Activated T-cell treated with anti-CD3 and anti-CD28 coated beads, Interleukin-2, amount 50 U/mL, for 4 hours (primary cell): ENCODE measurements at places on chromosomes 7 and 10.

GRCh38 chr10:48640326-48640725 lies 35.5 kb upstream of the ARHGAP22 start:
- DNase-seq = no peak

- DNase-seq = no peak
Measured at GRCh38 chr7:151242159-151243044, 6.1 kb downstream of the SMARCD3 start.

GRCh38 chr7:140726281-140726680 lies 29.8 kb downstream of the NDUFB2 start:
- no peak for DNase-seq

DNA sequence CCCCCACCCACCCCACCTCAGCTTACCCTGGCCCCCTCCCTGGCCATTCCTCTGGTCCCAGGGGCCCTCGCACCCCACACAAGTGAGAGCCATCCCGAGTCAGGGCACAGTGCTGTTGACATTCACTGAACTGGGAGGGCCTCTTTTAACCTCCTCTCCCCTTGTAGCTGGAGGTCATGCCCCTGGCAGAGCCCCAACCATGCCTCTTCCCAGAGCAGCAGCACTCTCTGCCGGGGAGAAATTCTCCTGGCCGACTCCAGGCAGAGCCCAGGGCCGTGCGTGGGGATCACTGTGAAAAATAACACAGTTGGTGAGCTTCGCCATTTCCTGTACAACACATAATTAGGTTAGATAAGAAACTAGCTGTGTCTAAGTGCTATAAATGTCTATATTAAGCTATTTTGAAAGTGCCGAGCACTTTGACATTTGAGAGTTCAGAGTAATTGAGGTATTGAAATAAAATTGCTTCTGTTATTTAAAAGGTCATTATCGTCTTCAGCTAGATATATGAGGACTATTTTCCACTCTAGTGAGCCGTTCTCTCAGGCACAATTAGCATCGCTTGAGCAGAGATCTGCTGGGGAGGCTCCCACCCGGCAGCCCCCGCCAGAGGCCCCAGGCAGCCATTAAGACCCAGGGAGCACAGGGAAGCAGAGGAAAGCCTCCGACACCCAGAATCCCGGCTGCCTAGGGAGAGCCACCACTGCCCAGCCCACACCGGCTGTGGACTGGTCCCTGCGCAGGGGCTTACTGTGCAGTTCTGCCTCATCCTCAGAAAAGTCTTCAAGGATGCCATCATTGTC lies 62.4 kb upstream of the LRRC18 start:
- no peak for DNase-seq

- DNase-seq = no peak
Measured at GRCh38 chr7:80804589-80804988, 114.3 kb downstream of the SEMA3C start.

- DNase-seq = no peak
Measured at GRCh38 chr7:54541669-54542625, at the start of gene VSTM2A. VSTM2A (plus strand) TSS chr7:54542375; CDS start chr7:54542731, 356 bp downstream.

- no peak for DNase-seq
Measured at GRCh38 chr7:36661135-36661840, 63.0 kb downstream of the AOAH start.

DNA sequence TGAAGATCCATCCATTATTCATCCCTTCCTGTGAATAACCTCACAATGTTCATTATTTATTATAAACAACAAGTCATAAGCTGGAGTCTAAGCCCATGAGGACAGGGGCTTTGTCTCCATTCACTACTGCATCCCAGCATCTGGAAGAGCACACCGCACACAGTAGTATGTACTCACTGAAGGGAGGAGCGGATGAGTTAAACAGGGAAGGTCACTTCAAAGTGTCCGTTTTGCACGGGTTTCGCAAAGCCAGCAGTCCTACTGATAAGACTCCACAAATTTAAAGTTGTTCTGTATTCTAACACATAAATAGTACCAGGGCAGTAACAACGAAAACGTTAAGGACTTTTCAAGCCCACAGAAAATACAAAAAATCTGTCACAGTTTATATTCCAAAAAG lies 167.9 kb downstream of the PARD3 start:
- no peak for DNase-seq

DNA sequence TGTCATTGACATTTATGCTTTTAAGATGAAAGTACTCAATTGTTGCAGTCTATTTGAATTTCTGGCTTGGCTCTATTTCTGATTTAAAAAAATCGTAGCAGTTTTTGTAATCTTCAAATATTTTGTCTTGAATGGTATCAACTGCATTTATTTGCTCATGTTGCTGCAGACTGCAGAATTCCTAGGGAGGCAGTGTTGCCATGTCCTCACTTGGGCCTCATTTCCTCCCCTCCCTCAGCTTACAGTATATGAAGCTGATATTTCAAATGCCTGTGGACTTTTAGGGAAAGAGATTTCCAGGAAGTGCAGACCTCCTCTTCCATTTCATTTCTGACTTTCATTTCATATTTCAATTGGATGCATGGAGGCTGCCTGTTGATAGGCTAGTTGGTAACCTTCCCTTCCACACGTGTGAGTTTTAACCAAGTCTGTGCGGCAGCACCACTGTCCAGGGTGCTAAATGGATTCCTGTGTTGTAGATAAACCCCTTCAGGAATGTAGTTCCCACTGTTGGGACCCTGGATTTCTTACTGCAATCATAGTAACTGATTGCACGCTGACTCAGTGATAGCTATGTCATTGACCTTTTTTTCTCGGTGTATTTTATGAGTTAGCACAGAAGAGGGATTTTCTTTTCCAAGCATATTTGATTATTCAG lies 17.5 kb downstream of the VPS50 start:
- no peak for DNase-seq

DNA sequence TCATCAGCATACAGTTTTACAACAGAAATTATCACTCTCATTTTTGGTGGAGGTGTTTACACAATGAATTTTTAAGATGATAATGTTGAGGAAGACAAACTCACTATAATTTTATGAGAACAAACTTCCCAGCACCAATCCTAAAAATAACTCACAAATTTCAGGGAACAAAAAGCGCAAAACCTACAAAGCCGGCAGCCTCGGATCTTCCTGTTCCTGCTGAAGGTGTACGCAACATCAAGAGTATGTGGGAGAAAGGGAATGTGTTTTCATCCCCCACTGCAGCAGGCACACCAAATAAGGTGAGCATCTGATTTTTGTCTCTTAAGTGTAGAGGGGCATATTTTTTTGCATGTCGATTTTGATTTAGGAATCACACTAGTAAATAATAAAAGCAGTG lies 26.5 kb upstream of the AGBL3 start:
- no peak for DNase-seq

DNA sequence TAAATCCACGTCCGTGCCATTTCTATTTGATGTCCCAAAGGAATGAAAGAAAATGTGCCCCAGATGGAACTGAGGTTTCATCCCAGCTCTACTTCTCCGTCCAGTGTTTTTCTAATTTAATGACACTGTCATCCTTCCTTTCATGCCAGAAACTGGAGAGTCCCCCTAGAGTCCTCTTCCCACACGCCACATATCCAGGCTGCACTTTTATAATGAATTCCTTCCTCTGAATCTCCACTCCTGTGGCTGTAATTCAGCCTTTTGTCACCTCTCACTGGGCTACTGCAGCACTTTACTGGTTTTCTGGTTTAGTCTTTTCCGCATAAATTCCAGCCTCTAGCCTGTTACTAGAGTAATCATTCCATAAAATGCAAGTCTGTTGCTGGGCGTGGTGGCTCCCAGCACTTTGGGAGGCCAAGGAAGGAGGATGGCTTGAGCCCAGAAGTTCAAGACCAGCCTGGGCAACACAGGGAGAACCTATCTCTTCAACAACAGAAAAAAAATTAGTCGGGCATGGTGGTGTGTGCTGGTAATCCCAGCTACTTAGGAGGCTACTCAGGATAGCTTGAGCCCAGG lies 142.6 kb upstream of the RHEB start:
- DNase-seq = no peak

DNA sequence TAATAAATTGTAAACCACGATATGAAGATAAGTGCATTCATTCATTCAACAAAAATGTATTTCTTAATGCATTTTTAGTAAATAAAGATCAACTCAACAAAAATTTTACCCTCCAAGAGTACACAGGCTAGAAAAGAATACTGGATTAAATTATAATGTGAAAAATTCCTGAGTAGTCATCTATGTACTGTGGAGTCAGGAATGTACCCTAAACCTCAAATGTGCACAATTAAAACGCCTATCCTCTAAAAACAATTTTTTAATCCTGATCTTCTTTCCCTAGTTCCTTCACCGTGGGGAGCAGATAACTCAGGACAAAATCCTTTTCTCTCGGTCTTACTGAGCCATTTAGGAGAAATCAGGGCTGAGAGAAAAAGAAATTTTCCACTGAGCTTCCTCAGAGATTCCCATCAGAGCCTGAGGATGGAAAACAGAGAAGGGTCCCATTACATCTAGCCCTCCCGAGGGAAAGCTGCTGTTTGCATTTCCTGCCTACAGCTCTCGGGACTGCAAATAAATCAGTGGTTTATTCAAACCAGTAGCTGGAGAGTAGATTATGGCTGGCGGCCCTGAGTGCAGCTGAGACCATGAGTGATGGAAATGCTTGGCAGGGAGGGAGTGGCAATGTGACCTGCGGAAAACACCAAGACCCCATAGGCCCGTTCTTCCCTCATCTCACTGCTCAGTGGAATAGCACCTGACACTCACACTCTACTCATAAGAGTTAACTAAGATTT lies 7.4 kb downstream of the TAS2R40 start:
- no peak for DNase-seq

DNA sequence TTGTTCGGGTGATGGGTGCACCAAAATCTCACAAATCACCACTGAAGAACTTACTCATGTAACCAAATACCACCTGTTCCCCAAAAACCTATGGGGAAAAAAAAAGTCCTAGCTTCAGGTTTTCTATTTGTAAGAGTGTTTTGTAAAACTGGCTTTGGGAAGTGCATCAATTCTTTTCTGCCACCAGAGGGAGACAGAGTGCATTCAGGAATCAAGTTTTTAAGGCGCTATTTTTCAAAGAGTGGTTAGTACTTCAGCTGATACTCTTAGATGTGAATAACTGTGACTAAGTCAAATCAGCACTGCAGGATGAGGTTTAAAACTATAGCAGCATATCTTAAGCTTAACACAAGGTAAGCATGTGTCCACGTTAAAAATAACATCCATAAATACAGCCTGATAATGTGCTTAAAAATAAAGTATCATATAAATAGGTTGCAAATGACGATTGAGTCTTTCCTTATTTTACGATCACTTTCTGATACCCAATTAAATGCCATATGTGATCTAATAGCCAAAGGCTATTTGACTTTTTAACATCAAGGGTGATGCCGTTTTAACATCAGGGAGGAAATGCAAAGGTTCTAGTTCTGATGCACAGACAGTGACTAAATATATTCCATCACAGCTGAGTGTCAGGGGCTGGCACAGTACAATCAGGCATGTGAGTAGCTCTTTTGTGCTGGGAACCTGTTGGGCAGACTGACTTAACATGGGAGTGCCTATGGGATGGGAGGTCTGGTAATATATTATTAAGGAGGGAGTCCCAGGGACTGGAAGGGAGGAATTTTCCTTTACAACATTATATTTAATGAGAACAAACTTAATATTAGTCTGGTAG lies 10.6 kb upstream of the LYZL2 start:
- DNase-seq = no peak

- no peak for DNase-seq
Measured at GRCh38 chr7:140225562-140226249, 48.9 kb upstream of the KDM7A start.

DNA sequence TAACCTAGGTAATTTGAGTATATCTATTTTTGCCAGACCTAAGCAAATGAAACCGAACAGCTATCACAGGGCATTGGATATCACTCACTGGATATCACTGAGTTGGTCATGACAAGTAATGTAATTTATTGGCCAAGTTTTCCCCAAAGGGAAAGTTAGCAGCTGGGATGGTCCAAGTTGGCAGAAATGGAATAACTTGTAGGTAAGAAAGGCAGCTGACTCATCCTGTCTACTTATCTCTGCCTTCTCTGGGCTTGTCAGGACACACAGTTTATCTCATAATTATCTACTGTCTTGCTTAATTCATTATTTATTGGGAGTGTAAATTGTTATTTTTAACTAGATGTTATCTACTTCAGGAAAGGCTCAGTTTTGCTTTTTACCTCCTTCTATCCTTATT lies 502.0 kb upstream of the DPP6 start:
- DNase-seq = no peak

DNA sequence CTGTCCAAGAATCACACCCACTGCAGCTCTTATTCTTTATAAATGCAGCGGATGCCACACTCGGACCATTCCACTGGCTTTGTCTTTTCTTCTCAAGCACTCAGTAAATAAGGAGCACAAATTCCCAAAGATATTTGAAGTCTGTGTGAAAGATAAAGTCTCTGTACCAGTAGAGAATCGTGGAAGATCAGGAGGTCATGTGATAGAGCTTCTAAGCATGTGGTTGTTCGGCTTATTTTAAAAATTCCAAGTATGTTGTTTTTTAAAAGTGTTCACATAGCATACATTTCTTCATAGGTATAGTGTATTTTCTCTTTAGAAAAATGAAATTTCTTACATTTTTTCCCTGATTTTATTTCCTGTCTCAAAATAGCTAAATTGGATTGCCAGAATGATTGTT lies 75.8 kb downstream of the NOC3L start:
- DNase-seq = no peak

GRCh38 chr7:94350734-94351133 lies 44.0 kb upstream of the COL1A2 start:
- no peak for DNase-seq

DNA sequence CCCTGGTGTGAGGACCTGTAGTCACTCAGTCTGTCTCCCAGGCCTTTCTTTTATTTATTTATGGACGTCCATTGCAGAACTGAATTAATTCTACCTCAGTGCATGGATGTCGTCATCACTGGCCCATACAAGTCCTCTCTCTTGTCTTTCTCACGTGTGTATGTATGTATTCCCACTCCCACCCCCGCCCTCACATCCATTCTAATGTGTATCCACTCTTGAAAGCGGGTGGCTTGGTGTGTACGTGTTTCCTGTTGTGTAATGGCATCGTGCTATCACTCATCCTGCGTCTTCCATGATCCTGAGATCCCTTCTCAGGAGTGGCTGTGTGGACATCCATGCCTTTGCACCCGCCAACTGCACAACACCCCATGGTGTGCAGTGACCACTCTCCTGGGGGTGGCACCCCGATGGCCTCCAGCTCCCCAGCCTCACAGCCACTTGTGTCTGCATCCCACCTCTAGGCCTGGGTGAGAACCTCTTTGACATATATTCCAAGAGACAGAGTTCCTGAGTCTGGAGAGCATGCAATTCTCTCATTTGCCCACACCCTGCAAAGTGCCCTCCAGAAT lies 3.0 kb upstream of the AOC1 start:
- no peak for DNase-seq

- DNase-seq = no peak
Measured at GRCh38 chr10:79129361-79129997, 60.7 kb downstream of the ZMIZ1 start.

DNA sequence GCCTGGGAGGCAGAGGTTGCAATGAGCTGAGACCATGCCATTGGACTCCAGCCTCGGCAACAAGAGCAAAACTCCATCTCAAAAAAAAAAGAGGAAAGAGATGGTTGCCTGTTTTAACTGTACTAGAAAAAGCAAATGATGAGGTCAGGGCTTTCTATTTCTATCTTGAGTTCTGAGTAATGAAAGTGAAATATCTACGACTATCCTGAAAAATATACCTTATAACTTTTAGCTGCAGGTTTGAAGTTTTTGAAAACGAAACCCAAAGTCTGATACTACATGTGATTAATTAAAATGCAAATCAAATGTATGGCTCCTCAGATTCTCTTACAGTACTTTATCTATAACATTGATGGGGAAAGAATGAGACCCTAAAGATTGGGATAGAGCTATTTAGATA lies 636.2 kb upstream of the LRRN3 start:
- no peak for DNase-seq
